Uterus (tissue), 4 donors: ENCODE measurements at places on chromosomes 3 and 15. TPM values are rescaled to one million over a fixed set of nuclear protein-coding genes. Genes with fewer than 3 reads are reported as not detected.

EPHB3 gene
- 70.2 TPM for total RNA-seq

FSTL1 gene
- 1,355 TPM for total RNA-seq

MPI gene
- total RNA-seq: 73.3 TPM

HRH1 gene
- total RNA-seq: 9.4 TPM

AMIGO3 gene
- not detected for total RNA-seq

NOX5 gene
- 0.52 TPM for total RNA-seq
